ENCODE measurements at places on chromosomes 6 and 20. TPM values are rescaled to one million over a fixed set of nuclear protein-coding genes. Genes with fewer than 3 reads are reported as not detected.

SH3BGRL2 gene
- 22.9 TPM for total RNA-seq

COL12A1 gene
- 589 TPM for total RNA-seq

SLPI gene
- 114 TPM for total RNA-seq

LAMA2 gene
- 97.3 TPM for total RNA-seq

CNKSR3 gene
- total RNA-seq: 13.8 TPM

BEND6 gene
- 0.44 TPM for total RNA-seq

SOX4 gene
- total RNA-seq: 8.0 TPM

NKX2-4 gene
- not detected for total RNA-seq

DNA sequence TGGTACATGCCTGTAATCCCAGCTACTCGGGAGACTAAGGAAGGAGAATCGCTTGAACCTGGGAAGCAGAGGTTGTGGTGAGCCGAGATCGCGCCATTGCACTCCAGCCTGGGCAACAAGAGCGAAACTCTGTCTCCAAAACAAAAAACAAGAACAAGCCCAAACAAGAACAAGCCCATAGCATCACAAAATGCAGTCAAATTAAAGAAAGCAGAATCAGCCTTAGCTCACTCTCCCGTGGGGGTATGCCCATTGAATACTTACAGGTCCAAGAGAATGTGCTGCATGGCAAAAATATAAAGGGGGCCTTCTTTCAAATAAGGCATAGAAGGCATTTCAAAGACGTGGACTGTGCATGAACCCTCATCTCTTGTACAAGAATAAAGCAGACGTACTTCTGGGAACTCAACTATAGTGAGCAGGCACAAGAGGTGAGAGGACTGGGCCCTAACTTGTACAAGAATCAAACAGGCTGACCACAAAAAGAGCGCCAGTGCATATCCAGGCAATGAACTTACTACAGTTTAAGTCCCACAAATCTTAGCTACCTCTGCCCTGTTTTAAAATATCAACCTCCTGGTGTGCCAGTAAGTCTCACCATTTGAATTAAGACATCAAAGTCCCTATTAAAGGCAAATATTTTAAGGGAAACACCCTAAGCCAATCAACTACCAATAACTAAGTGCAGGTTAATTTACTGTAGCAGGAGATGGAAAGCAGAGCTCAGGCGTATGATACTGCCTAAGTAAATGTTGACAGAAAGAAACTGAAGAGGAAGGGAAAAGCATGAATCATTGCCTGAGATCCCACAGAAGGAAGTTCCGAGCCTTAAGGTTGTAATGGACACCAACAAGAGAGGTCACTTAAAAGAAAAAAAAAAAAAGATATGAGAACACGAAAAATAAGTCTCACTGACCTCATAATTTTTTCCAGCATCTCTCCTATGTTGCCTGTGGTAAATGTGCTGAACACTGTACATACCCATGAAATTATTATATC is 37.4 kb downstream of the TOMM6 start:
- no peak for DNase-seq

DNA sequence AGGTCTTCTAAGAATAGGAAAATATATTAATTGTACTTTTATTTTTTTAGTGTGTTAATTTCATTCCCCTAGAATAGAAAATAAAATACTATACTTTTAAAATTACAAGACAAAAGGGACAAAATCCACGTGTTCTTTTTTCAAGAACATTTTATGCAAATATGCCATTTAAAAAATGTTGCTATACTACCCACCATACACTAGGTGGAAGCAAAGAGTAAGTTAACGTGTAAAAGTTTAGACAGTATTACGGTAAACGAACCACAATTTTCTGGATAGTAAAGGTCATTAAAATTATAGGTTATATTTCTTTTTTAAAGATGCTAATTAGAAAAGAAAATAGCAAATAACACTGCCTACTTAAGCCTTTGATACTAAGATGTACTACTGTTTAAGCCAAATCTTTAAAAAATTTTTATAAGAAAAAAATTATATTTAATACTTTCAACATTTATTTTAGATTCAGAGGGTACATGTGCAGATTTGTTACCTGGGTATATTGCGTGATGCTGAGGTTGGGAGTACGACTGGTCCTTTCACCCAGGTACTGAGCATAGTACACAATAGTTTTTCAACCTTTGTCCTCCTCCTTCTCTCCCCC is 287.6 kb downstream of the PHF3 start:
- no peak for DNase-seq

- DNase-seq: no peak
Observed at GRCh38 chr6:147999001-147999540, 343.6 kb upstream of the SASH1 start.

GRCh38 chr6:87407561-87407900 is 241 bp upstream of the CFAP206 start:
- no peak for DNase-seq

DNA sequence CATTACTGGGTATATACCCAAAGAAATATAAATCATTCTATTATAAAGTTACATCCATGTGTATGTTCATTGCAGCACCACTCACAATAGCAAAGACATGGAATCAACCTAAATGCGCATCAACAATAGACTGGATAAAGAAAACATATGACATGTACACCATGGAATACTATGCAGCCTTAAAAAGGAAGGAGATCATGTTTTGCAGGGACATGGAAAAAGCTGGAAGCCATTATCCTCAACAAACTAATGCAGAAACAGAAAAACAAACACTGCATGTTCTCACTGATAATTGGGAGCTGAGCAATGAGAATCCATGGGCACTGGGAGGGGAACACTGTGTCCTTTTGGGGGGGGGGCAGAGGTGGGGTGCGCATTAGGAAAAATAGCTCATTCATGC is 50.9 kb upstream of the HLA-G start:
- no peak for DNase-seq

- DNase-seq: no peak
Observed at GRCh38 chr6:39790772-39791171, 1.4 kb upstream of the DAAM2 start.

DNA sequence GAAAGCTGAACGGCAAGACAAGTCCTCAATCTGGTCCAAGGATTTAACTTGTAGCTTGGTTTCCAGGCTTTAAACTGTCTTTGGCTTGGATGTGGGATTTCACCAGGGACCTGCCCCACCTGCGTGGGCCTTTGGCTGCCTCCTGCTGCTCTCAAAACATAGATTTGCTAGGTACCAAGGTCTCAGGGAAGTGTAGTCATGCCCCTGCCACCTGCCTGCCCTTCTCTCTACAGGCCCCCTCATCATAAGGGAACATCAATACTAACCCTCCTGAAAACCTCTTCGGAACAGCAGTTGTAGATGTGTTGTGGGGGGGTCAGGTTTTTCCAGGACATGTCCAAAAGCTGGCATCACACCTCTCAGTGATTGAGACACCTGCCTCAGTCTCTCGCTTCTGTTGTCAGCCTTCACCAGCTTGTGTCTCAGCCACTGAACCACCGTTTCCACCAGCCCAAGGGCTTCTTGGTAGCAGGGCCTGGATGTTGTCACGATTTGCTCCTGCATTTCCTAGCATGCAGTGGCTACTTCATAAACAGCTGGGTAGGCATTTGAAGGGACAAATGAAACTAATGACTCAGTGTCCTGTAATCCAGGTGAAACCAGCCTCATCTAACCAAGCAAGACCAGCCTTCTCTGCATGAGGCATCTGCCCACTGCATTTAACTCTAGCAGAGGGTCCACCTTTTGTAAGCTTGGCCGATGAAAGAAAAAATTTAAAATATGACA is 141.6 kb upstream of the THBS2 start:
- DNase-seq: no peak

- DNase-seq: no peak
Observed at GRCh38 chr20:37484331-37484730, 36.7 kb upstream of the NNAT start.

DNA sequence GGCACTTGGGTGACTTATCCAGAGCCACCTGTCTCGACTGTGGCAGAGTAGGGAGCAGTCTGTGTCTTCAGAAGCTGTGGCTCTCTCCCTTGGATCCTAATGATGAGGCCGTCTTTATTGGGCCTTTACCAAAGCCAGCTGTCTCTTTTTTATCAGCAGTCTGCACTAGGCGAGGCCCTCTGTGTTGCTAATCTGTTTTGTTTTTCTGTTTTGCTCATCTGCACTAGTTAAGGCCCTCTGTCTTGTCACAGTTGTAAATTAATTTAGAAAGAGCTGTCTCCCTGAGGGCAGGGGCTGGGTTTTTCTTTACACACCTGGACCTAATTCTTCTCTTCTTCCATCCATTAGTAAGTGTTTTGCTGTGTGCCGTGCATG is 45.0 kb downstream of the CDS2 start:
- no peak for DNase-seq

DNA sequence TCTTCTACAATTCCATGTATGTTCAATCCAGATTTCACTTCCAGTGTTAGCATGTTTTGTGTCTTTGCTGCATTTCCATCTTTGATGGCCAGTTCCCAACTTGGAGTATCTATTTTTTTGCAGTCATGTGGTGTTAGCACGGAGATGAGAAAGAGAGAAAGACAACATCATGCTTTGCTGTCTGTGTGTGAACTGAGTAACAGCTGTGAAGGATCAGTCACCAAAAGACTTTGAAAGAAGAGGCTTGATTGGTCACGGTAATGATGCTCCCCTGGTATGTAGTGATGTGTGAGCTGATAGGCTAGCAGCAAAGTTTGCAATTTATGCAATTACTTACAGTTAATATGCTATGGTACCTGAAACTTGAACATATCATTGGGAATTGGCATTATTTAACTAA is 731.3 kb upstream of the NRSN1 start:
- DNase-seq: no peak

DNA sequence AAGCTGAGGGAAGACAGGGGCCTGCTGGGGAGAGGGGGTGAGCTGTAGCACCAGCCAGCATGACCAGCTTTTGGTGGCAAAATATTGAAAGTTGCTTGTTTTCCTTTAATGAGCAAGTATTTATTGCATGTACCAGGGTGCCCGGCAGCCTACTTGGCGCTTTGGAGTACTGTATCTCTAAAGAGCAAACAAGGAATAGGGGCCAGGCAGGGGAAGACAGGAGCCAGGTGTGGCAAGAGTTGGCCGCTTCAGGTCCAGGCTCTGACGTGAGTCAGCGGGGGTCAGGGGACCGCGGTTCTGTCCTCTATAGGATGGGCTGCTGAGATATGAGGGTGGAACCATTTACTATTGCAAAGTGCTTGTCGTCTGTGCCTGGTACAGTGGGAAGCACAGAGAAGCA is 63.1 kb downstream of the PSMG4 start:
- no peak for DNase-seq
